ENCODE measurements at places on chromosomes 7 and 10.

DNA sequence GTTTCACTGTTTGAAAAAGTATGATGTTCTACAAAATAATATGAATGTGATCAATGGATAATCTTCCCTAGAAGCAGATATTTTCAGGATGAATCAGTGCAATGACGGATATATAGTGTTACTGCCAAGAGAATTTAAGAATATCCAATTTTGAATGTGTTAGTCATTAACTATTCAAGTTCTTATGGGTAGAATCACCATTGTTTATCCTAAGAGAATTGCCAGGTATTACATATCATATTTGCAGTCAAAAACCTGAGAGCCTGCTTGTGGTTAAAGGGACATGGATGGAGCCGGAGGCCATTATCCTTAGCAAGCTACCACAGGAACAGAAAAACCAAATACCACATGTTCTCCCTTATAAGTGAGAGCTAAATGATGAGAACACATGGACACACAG lies 26.9 kb downstream of the AHR start:
- no peak for DNase-seq

- no peak for DNase-seq
Measured at GRCh38 chr10:100356067-100357017, 9.3 kb downstream of the SCD start.

DNA sequence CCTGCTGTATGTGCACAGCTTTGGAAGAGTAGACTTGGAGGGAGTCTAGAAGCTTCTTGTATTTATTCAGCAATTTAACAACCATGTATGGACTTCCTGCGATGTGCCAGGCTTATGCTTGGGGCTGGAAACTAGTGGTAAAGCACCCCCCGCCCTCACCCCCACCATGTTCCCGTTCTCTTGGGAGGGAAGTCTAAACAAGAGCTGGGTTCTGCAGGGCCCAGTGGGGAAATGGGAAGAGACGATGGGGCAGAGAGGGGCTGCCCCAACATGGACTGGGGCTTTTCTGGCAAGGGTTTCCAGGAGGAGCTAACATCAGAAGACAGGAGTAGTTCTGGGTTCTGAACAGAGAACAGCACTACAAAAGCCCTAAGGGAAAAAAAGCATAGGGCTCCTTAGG lies 8.0 kb downstream of the RASSF4 start:
- DNase-seq: no peak

- DNase-seq: no peak
Measured at GRCh38 chr7:134396031-134396430, 62.9 kb downstream of the AKR1B1 start.

- no peak for DNase-seq
Measured at GRCh38 chr10:57142925-57143576, 782.0 kb upstream of the ZWINT start.

DNA sequence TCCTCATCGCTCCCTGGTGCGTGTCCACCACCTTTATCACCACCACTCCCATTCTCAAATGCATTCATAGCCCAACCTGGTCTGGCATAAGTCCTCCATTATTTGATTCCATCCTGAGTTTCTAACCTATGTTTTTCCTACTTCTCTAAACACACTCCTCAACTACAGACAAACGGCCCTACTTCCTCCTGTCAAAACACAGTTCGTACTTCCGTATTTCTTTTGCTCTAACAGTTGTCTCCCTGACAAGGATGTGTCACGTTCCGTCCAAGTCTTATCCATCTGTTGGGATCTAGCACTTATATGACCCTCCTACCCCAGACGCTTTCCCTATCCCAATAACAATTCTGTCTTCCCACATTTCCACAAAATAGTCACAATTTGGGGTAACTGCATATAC lies 46.8 kb downstream of the DOCK4 start:
- DNase-seq: no peak

GRCh38 chr7:44313621-44314031 lies 11.8 kb downstream of the CAMK2B start:
- DNase-seq: no peak

- no peak for DNase-seq
Measured at GRCh38 chr10:35821339-35821911, 179.3 kb upstream of the FZD8 start.

- no peak for DNase-seq
Measured at GRCh38 chr7:94838717-94839116, 68.7 kb upstream of the PPP1R9A start.

GRCh38 chr10:102870221-102870620 lies 951 bp downstream of the AS3MT start:
- no peak for DNase-seq

- no peak for DNase-seq
Measured at GRCh38 chr7:41107330-41107937, 595.5 kb downstream of the INHBA start.

DNA sequence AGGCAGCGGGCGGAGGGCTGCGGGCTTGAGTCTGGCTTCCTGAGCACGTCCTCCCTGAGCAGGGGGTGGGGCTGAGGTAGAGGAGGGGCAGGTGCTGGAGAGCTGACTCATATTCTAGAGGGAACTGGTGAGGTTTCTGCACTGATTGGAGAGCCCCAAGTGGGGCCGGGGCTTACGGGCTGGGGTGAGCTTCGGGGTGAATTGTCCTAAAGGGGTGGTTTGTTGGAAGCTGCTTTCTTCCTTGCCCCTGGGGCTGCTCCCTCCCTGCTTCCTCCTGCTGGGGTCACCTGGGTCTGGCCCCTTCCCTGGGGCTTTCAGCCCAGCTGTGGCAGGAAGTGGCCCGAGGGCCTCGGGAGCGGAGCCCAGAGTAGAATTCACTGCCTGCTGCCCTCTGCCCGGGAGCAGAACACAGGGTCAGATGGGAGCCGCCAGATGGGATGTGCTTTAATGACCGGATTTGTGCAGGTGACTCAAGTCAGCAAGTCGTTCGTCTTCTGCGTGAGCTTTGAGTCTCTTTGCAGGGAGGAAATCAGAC lies 48.6 kb downstream of the FAM20C start:
- DNase-seq: no peak

- no peak for DNase-seq
Measured at GRCh38 chr7:24912874-24913514, 67.0 kb downstream of the OSBPL3 start.

DNA sequence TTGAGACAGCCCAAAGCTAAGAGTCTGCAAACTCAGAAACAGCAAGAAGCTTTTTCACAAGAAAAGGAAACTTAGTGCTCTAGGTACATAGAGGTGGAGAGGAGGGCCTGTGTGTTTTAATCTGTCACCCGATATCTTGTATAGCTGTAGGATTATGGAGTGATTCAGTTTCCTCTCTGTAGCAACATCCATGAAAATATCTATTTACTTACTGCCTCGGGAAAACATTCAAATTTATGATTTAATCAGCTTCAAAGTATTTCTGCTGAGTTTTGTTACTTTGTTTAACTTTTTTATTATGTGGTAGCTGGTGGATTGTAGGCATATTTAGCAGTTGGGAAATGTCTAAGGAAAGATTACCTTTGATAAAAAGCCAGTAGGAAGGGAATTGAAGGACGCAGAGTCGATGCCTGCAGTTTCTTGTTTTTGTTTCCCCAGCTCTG lies 292.0 kb downstream of the CCDC3 start:
- no peak for DNase-seq

DNA sequence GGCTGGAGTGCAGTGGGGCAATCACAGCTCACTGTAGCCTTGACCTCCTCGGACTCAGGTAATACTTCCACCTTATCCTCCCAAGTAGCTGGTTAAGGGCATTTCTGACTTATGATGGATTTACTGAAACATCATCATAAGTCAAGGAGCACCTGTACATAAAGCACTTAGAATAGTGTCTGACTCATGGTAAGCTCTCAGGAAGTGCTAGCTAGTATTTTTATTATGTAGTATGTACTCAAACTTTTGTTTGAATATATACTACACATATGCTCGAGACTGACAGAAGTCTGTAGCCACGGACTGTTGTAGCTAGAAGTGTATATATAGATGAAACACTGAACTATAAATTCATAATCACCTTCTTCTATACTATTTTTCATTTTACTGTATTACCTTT lies 107.5 kb upstream of the DNAJB12 start:
- no peak for DNase-seq

DNA sequence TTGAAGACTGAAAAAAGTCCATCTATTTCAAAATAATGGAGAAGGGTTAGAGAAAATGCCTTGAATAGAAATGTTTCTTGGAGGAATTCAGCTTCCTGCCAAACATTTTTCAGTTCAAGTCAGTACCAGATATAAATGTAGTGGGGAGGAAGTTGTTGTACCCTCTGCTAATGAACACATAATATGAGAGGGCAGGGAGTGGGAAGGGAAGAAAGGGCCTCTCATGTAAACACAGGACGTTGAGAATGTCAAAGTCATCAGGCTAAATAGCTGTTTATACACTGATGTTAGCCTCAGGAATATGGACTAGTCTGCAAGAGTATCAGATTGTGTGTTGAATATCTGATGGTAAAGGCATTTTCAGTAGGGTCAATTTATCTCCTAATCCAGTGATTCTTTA lies 37.0 kb downstream of the GPR37 start:
- DNase-seq: no peak

DNA sequence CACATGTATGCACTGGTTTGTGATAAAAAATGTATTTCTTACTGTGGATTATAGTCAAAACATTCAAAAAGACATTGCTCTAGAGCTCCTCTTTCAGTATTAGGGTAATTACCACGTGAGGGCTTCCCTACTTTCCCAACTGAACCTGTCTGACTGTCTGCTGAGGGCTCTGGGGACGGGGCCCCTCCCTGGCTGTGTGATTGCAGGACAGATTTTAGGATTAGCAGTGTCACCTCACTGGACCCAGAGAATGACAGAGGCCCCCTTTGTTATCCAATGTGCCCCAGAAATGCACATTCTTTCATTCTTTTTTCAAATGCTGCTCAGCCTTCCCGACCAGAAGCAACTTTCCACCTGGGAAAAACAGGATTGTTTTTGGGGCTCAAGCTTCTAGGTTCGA lies 43.6 kb upstream of the MXI1 start:
- DNase-seq: no peak

DNA sequence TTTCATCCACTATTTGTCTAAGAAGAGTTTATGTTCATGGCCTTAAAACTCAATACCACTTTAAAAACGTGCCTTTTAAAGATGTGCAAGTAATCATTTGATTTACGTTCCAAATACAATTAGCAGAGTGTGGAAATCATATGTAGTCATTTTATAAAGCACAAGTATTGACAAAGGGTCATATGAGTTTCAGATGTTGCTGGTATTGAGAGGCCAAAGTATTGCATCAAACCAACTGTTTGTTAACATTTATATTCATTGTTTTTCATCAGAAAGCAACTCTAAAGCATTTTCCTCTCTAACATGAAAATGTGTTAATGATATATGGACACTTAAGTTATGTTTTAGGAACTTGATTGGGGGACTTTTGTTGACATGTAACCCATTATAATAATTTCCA lies 11.5 kb upstream of the TSGA13 start:
- no peak for DNase-seq

GRCh38 chr7:84157171-84157570 lies 37.4 kb downstream of the SEMA3A start:
- no peak for DNase-seq

DNA sequence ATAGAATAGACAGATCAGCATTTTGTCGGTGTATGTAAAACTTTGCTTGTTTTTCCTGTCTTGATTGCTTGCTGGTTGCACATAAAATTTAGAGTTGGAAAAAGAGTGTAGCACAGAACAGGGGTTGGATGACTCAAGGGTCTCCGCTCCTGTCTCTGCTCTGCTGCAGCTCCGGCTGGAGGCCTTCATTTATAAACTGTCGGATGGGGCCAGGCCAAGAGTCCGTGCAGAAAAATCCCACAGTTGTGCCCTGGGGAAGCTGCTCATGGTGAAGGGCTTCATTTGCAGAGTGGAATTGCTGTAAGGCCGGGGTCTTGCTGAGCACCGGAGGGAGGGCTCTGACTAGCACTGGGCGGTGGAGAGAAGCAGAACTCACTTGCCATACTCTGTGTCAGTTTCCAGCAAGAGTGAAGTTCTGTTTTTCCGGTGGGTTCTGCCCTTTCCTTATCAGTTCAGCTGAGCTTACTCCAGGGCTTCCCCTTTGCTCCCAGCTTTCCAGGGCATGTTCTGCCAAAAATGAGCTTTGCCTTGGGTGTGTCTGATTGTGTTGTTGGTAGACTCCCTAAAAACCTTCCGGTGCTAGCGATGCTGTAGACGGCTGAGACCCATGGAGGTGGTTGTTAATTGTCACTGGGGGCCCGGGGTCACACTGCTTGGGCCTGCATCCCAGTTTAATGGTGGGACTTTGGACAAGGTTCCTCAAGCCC lies 67.2 kb downstream of the CAMK1D start:
- no peak for DNase-seq

DNA sequence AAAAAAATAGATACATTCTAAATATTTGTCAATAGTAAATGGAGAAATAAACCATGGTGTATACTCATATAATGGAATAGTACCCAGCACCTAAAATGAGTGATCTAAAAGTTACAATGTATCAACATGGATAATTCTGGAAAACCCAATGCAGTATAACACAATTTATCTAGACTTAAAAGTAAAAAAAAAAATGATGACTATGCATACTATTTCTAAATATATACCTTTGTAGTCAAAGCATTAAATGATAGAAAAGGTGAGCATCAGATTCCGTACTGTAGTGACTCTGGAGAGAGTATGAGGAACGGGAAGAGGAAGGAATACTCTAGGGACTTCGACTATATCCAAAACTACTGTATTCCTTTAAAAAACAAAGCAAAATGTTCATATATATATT lies 115.2 kb upstream of the CDCA7L start:
- no peak for DNase-seq

DNA sequence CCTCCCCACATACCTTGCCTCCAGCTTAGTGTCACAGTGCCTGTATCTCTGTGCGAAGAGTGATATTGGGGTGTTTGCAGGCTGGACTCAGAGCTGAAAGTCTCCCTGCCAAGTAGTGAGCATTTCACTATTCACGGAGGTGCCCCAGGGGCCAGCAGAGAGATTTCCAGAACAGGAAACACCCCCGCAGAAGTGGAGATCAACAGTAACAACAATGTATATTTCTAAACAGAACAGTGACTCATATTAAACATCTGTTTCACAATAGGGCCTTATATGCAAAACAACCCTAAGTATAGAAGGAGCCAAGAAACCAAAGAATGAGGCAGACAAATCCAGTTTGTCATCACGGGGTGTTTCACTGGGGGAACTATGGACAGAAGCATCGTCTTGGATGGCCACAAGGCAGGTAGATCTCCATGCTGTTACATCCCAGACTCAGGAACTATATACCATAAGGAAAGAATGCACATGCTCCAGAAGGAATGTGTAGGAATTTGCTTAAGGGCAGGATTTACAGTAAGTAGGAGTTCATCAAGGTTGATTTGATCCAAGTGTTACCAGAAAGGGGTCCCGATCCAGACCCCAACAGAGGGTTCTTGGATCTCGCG lies 29.3 kb upstream of the CCL24 start:
- no peak for DNase-seq

DNA sequence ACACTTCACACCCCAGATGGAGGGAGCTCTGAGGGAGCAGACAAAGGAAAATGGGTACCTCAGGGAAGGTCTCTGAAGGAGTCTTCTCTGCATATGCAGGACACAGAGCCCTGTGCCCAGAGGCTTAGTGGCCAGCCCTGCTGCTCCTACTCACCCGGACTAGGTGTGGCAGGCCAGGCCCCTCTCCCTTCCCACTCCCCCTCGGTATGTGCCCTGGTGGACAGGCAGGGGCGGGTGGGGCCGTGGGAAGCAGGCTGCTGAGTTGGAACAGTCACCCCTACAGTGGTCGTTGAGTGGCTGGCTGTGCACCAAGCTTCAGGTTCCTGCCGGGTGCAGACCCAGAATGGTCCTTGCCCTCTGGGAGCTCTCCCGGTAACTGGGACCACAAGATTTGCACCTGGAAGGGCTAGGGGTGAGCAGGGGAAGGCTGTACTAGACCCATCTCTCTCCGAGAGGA lies 68.6 kb downstream of the ZMIZ1 start:
- DNase-seq: no peak

- no peak for DNase-seq
Measured at GRCh38 chr10:86197166-86197790, 169.3 kb downstream of the GRID1 start.

Measured in GM18507 (cell line).